ENCODE measurements at places on chromosomes 6 and 20.

DNA sequence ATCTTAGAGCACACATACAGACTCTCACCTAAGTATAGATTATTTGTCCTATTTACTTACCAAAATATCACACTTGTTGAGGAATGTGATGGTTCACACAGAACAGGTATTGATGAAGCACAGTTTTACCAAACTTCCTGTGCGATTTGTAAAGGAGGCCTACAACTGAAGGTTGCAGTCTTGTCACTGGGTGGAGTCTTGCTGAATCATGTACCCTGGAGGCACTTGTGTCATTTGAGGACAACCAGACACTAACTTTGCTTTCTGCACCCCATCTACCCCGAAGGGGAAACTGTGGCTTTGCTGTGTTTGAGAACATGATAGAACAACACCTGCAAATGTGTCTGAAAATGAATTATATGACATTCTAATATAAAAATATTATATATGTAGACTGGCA lies 32.4 kb upstream of the HINT3 start:
- no peak for DNase-seq

GRCh38 chr6:84422380-84422968 lies 195.0 kb upstream of the CEP162 start:
- peak; percentile 30 for DNase-seq

DNA sequence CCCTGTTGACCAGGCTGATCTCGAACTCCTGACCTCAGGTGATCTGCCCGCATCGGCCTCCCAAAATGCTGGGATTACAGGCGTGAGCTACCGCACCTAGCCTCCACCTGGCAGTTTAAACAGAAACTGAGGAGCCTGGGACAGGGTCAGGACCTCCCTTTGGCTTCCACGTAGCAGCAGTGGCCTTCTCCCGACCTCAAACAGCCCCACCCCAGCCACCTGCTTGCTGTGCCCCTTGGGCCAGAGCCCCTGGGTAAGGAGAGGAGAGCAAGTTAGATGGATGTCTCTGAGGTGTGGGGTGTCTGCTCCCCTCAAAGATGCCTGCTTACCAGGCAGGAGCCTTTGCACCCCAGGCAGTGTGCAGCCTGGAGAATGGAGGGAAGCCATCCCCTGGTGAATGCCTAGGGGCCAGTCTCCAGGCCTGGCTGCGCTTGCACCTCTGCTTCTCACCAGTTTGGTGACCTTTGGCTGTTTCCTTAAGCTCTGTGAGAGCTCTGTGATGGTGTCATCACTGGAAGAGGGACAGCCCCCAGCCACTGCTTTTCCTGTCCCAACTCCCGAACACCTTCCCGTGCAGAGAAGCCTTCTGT lies 42.1 kb upstream of the MDFI start:
- no peak for DNase-seq

GRCh38 chr6:79461205-79461604 lies 76.0 kb downstream of the LCA5 start:
- DNase-seq = no peak

DNA sequence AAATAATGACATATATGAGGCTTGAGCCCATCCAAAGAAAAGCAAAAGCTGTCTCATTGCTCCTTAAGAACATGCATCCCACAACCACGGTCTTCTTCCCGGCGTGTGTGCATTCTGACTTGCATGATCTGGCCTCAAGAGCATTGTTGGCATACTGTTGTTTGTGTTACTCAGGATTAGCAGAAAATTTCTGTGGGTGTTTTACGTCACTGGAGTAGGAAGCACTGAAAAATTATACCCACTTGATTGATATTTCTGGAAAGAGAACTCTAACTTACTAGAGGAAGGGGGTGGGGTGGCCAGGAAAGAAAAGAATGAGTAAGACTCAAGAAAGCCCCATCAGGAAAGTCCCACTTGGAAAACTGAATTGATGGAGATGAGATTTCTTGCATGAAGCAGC lies 326.2 kb upstream of the PRDM1 start:
- DNase-seq = no peak

- DNase-seq = no peak
Measured at GRCh38 chr6:163720460-163721235, 306.1 kb downstream of the QKI start.

DNA sequence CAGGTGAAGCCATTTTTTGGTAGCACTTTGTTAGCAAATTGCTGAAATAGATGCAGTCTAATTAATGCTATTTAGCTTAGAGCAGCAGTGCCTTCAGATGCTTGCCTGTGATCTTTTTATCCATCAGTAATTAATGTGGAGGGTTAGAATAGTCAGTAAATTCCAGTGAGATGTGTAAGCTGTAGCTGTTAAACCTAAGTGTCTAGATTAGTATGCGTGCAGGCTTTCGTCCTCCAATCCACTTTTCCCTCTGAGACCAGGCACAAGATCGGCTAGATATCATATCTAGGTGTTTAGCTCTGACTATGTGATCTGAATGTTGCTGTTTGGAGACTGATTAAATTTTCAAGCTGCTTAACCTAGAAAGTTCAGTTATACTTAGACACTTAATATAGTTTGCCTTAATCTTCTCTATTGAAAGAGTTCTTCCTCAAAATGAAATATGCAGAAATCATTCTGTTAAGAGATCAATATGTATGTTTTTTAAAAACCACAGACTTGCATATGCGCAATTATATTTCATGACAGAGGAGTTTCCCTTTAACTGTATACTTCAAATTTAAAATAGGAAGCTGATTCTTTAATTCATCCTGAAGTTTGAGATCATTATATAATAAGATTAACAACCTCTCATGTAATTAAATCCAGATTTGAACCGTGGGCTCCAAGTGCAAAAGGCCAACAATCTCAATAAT lies 41.2 kb downstream of the XRN2 start:
- DNase-seq = no peak

- no peak for DNase-seq
Measured at GRCh38 chr6:134740473-134741199, 209.3 kb downstream of the ALDH8A1 start.

DNA sequence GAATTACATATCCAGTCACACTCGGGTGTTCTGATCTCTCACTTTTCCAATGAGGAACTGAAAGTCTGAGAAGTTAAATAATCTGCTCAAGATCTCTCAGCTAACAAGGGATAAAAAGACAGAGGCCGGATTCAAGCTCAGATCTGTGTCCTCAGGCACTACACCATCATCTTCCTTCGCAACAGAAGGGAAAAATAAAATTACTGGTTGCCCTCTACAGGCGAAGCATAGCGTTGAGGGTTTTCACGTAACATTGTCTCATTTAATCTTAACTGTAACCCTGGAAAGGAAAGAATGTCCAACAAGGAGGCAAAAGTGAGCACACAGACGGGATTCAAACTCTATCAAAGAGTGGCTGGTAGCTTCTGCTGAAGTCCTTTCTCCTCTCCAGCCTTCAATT lies 67.8 kb upstream of the ANKEF1 start:
- DNase-seq = peak; percentile 20

DNA sequence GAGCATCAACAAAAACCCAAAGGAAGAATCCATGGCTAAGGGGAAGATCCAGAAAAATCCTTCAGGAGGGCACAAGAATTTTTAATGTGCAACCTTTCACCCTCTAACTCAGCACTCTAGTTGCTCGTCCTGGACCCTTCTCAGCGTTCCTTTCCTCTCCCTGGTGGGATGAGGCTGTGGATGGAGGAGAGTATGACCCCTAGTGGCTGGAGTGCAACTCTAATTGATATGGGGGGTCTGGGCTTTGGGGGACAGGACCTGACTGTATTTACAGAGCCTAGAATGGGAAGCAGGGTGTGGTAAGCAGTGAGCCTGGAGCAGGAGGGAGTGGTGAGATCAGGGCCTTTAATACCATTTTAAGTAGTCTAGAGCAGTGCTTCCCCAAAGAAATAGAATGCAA lies 83.9 kb upstream of the CEP85L start:
- DNase-seq = peak; percentile 51

All from NAMALWA (cell line).